ENCODE measurements at places on chromosomes 11 and 22. TPM values are rescaled to one million over a fixed set of nuclear protein-coding genes. Genes with fewer than 3 reads are reported as not detected.
A peak's percentile ranks its signal among the peaks of the same experiment; 100 is the strongest.

NNMT gene
- total RNA-seq: not detected

PIK3IP1 gene
- 6.1 TPM for total RNA-seq

HOATZ gene
- not detected for total RNA-seq

DNA sequence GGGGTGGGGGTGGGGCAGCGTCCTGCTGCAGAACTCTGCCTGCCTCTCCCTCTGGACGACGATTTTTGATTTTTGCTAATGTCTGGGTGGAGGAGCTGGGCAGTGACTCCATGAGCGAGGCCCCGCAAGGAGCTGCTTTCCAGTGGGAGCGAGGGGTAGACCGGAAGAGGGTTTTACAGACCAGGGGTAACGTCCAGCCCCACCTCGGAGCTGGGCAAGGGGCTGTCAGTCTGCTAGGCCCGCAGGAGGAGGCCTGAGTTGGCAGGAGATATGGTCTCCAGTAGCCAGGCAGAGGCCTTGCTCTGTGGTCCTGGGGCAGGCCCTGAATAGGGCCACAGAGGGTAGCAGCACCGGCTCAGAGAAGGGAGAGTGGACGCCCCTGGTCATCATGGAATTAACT, 9.0 kb downstream of the MAPK8IP2 start:
- DNase-seq: no peak

- DNase-seq: no peak
These were observed 2.2 kb upstream of the SYT13 start for GRCh38 chr11:45288339-45288738.

DNA sequence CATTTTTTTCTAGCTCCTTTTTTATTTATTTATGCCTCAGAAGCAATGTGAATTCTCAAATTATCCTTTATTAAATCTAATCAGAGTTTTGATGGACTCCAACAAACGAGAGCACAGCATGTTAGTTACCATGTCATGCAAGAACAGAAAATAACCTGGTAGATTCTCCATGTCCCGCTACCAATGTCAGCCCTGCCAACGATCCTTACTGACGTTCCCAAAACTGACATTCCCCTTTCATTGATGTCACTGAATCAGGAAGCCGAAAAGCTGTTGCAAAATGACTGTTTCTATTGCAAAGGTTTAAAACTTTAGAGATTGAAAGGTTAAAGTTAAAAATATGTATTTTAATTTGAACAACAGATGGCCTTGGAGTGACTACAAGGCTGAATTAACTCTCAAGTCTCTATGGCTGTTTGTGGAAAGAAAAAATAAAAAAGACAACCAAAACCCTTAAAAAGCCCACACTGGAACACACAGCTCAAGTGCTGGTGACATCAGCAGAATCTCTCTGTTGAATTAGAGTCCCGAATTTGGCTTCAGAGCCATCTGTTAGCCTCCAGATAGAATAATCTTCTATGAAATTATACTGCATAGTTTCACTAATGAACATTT, 96.8 kb downstream of the BDNF start:
- DNase-seq: no peak

DNA sequence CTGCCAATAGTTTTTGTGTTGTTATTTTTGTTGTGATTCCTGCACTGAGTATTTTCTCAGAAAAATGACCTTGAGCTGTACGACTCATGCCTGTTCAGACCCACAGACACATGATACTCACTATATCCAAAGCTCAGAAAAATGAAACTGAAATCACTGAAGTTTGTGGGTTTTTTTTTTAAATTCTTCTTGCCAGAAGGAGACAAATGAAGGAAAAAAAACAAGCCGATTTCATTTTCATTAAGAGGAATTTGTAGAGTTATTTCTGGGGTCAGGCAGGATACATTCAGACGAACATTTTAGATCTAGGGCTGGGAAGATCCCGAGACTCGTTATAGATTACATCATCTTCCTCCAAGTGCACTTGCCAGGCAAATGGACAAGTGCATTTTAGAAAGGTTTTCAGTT, 60.4 kb downstream of the BMAL1 start:
- DNase-seq: no peak

GRCh38 chr22:49088801-49089791, 738.6 kb downstream of the BRD1 start:
- no peak for DNase-seq

GRCh38 chr22:42994917-42995562, 19.9 kb downstream of the PACSIN2 start:
- DNase-seq: peak; percentile 68

- no peak for DNase-seq
These were observed 337.6 kb downstream of the TBC1D22A start for GRCh38 chr22:47100019-47100418.

DNA sequence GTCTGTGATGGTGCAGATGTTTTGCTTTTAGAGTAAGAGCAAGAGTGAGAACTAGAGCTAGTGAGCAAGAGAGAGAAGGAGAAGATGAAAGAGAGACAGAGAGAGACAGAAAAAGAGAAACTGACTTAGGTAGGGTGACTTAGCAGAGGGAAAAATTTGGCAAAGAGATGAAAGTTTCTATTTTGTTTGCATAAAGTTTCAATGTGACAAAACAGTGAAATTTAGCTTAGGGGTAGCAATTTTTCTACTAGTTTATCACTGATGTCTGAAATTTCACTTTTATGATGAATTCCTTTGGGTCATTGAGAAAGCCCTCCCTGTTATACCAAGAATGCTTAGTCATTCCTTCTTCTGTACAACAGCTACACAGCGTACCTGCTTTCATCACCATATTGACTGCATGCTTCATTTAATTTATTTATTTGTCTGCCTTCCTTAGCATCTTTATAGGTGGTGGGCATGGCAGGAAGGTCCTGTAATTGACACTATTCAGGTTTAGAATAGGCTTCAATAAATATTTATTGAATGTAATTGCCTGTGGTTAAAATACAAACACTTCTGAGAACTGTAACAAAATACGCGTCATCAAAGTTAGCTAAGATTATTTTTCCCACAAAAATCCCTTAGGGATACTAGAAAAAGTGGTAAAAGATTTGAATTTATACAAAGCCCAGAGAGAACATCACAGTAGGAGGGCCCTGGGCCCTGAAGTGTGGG, 19.9 kb upstream of the CTSC start:
- no peak for DNase-seq

DNA sequence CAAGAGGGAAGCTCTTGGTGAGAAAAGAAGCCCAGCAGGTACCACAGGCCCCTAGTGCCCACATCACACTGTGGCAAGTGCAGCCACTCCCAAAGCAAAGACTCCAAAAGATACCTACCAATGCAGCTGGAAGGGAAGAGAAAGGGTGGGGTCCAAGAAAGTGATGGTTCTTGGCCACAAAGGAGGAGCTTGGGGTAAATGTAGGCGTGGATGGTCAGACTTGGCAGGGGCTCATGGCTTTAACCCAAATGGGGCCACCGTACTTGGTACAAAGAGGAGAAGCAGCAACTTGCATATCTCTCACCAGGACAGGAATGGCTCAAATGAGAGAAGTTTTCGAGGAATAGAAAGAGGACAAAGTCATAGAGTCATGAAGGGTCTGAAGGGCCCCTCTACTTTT, 4.8 kb downstream of the MAP3K11 start:
- DNase-seq: no peak

GRCh38 chr11:103532133-103532788, 423.0 kb downstream of the DYNC2H1 start:
- peak; percentile 79 for DNase-seq

DNA sequence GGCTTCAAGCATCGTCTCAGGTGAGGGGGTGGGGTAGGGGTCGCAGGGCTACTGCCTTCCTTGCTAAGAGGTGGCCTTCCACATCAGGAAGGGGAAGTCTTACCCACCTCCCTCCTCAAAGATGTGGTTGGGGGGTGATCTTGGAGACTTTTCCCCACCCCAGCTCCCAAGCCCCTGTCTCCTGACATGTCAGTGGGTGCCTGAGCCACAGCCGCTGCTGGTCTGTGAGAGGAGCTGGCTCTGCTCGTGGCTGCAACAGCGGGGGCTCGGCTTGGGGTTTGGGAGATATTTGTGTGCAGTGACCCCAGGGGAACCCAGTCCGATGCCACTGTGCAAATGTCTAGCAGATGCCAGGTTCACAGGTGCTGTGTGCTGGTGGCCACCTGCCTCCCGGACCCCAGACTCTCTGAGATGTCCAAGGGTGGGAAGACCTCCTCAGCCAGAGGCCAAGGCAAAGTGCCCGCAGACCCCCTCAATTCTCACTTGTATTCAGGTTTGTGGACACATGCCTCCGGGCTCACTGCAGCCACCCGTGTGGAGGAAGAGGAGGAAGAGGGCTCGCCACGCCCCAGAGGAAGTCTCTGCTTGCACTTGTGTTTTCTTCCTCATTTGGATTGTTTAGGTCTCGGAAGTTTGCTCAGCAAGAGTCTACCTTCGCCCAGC, 1.9 kb downstream of the KCNQ1 start:
- DNase-seq: no peak

GRCh38 chr11:2901196-2901796, 15.7 kb upstream of the CDKN1C start:
- DNase-seq: no peak
